Activated T-helper 17 cell treated with anti-CD3 and anti-CD28 coated beads, Interleukin-2, amount 50 U/mL, for 72 hours (primary cell): ENCODE measurements at places on chromosomes 3 and 15.

GRCh38 chr3:124091716-124092115 is 99.8 kb upstream of the ROPN1 start:
- no peak for ATAC-seq

- ATAC-seq = peak; percentile 53
Observed at GRCh38 chr15:70234256-70234905, 136.7 kb upstream of the TLE3 start.

GRCh38 chr3:14869917-14870782 is 51.4 kb downstream of the FGD5 start:
- ATAC-seq = no peak

GRCh38 chr15:60076045-60076444 is 71.9 kb downstream of the FOXB1 start:
- ATAC-seq = peak; percentile 52

DNA sequence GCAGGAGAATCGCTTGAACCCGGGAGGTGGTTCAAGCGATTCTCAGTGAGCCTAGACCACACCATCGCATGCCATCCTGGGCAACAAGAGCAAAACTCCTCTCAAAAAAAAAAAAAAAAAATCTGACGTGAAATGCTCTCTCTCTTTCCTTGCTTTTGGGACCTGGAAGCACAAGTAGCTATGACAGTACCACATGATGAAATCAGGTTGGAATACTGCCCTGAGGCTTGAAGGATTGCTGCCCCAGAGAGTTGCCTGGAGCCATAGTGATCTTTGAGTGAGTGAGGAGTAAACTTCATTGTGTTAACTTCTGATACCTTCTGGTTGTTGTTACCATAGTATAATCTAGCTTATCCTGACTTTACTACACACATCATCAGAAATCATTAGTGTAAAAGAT is 23.3 kb downstream of the AKAP13 start:
- no peak for ATAC-seq

DNA sequence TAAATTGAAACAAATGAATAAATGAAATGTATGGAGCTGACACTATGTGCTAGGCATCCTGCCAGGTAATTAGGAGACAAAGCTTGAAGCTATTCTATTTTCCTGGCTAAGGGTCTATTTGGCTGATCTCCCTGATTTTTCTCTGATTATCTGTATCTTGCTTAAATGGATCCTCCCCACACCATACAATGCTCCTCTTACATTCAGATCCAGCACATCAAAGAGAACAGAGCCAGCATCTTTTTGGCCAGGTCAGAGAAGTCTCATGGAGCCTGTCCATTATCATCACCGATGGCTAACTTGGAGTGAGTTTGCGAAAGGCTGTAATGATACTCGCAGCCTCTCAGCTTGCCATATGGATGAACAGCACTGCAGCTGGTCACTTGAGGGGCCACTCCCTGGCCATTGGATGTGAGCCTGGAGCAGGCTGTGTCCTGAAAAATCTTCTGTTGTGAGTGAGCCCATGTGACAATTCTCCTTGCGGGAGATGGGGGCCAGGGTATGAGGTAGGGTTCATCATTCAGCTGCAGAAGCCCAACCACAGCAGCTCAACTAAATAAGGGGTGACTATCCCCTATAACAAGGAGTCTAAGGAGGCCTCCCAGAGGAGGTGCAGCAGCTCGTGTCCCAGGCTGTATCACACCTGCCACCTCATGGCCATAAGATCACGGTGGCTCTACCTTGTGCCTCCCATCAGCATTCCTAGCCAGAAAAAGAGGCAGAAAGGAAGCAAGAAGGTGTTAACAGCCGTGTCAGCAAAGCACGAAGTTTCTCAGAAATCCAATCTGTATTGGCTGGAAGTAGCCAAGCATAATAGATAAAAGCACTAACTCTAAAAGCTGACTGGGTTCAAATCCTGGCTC is 69.3 kb upstream of the ST8SIA2 start:
- ATAC-seq = no peak

GRCh38 chr3:36649125-36649524 is 115.2 kb downstream of the DCLK3 start:
- no peak for ATAC-seq

DNA sequence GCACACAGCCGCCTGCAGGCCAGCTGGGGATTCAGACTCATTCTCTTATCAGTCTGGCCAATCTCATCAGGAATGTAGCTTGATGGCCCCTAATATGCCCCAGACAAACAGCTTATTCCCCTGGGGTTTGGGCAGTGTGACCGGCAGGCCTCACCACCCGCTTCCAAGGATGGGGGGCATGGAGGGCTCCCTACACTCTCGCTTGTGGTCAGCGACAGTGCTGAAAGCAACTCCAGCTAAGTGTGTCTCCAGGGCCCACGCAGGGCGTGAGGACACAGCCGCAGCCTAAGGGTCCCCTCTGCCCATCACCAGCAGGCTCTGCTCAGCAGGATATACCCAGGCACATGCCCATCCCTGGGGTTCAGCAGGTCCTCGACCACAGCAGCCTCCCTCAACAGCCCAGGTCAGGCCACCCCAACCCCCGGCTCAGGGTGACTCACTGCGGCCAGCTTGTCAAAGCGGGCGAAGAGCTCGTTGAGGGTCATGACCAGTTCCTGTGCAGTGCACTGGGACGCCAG is 116.7 kb downstream of the ADCY5 start:
- ATAC-seq = no peak

DNA sequence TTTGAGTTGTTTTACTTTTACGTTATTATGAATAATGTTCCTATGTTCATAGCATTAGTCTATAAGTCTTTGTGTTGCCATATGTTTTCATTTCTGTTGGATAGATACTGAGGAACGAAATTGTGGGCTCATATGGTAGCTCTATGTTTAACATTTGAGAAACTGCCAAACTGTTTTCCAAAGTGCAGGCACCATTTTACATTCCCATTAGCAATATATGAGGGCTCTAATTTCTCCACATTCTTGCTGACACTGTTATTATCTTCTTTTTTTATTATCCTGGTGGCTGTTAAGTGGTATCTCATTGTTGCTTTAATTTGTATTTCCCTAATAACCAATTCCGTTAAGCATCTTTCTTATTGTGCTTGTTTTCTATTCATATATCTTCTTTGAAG is 1.8 kb upstream of the PIK3R4 start:
- no peak for ATAC-seq

GRCh38 chr3:71208211-71209095 is 375.1 kb downstream of the FOXP1 start:
- no peak for ATAC-seq

- ATAC-seq = no peak
Observed at GRCh38 chr3:53324105-53324504, 23.2 kb downstream of the DCP1A start.

DNA sequence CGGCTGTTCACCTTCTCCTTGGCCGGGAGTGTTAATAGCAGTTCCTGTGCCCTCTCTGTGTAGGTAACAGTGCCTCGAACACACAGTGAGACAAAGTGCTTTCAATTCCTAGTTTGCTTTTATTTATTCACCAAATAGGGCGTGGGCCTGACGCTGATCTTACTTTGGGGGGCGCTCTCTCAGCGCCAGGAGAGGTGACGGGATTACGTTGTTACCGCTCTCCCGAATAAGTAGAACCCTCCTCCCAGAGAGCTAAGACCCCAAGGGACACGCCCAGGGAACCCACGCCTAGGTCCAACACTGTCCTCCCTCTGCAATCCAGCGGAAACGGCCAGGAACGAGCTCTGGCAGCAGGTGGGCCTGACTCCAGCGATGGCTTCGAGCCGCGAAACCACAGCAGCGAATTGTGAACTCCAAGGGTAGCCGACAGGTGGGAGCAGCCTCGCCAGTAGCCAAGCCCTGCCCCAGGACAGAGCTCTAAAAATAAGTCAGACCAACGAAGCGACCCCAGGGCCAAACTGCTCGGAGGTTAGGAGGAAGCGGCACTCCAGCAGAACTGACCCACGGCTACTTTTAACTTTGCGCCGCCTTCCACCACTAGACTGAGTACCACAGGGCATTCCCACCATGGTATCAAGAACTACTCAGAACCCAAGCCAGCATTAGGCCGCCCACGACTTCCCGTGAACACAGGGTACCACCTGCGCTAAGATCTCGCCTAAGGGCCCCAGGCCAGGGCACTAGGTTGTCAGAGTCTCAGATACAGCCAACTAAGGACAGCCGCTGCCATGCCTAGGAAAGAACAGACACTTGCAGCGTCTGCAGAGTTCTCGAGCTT is 1.6 kb upstream of the SIN3A start:
- peak; percentile 3 for ATAC-seq

DNA sequence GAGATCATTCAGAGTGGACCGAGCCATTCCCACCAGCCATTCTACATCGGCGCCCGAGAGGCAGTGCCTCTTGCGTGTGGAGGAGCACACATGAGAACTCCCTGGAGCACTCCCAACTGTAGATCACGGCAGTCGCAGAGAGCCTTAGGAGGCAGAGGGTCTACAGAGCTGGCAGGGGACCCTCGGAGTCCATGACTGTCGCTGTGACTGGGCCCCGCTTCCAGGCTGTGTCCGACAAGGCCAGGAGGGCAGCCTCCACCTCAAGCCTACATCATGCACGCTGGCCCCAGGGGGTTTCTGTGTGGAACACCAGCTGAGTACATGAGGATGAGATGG is 159.0 kb downstream of the CHSY1 start:
- no peak for ATAC-seq

DNA sequence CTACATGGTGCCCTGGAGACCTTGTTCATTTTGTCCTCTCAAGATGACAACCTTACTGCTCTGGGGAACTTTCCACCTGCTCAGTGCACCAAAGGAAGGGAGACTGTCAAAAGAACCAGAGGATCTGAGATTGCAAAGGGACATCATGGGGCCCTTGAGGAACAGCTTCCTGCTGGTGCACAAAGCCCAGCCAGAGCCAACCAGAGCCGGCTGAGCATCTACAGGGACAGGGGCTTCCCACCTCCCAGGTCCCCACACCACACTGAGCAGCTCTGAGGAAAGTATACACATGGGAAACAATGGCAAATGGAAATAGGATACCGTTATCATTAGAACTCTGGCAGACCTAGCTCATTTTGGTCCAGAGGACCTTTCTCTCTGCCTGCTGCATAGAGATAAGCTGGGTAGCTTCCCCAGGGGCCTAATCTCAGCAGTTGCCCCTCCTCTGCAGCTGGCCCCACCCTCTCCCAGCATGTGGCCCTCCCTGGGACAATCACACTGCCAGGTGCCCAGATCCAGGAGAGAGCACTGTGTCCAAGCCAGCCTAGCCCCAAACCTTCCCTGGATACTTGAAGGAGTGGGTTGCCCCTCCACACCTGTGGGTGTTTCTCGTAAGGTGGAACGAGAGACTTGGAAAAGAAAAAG is 123.4 kb upstream of the PRR20G start:
- no peak for ATAC-seq

GRCh38 chr3:140863580-140864009 is 78.0 kb upstream of the SLC25A36 start:
- ATAC-seq = no peak

DNA sequence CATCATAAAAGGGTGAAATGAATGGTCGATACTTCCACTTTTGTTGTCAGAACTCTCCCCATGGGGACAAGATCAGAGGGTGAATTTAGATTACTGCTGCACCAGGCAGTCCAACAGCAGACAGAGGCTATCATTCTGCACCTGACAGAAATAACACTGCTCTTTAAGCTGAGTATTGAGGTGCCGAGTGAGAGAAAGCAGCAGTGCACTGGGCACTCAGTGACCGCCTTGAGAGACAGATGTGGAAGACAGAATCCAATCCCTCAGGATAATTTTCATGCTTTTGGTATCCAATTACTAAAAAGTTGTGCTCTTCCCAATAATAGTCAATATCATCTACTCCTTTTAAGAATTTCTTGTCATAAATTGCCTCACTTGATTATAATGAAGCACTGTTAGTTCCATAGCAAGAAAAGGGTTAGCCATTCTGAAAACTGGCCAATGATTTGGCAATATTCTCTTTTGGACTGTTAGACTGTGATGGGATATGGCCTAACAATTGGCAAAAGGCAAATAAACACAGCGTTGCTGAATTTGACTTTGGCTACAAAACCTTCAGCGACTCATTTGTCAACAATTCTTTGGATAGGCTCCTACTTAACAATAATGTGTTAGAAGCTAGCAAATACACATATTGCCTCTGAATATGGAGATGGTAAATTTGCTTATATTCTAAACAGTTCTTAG is 5.5 kb downstream of the FGF7 start:
- no peak for ATAC-seq

GRCh38 chr3:130374908-130375307 is 29.4 kb downstream of the COL6A5 start:
- ATAC-seq = no peak

DNA sequence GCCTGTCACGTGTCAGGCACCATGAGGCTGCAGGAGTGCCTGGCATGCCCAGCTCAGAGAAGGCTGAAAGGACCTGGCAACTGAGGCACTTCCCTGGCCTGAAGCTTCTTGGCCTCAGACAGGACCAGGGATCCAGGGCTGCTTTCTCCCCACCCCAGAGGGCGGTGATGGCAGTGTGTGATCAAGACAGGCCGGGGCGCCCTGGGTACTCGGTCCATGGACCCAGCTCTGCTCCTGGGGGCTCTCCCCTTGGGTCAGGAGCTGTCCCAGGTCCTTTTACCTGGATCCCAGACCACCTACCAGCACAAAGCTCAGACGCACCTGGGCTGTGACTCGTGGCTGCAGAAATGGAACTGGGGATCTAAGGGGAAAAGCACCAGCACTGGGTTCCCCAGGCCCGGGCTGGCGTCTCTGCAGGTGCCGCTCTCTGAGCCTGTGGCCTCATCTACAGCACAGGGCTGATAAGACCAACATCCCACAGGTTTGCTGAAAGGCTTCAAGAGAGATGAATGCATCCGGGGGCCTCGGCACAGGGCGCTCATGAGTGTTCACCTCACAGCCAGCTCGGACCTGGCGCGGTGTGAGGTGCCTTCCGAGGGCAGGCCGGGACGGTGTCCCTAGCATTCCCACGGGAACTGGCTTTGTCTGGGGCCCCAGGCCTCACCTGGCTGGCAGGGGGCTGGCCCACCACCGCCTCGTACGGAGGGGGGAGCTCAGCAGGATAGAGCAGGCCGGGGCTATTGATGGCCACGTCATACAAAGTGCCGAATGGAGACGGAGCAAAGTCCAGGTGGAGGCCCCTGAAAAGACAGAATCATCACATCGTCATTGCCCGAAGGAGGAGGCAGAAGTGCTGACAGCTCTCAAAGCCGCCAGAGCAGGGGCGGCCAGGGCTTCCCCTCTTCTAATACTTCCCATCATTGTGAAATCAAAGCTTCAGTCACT is 133.6 kb downstream of the NSMCE3 start:
- ATAC-seq = no peak

GRCh38 chr15:62878070-62878469 is 164.5 kb upstream of the TPM1 start:
- ATAC-seq = no peak

DNA sequence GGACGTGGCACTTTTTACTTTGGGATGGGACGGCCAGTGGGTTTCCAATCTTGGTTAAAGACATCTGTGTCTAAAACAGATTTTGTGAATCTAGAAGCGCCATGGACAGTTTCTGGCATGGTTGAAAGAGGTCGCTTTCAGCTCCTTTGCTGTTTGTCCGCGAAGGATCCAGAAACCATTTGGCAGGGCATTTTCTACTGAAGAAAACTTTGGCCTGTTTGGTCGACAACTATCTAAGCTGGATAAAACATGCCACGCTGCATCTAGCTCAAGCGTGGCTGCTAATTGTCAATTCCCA is 730 bp upstream of the RORA start:
- no peak for ATAC-seq

GRCh38 chr3:16311960-16312451 is 47.0 kb downstream of the OXNAD1 start:
- ATAC-seq = peak; percentile 47
